ENCODE measurements at places on chromosomes 12 and 14.
A peak's percentile ranks its signal among the peaks of the same experiment; 100 is the strongest.

GRCh38 chr14:99260587-99261551 lies 11.1 kb downstream of the BCL11B start:
- peak; percentile 78 for DNase-seq

- DNase-seq = no peak
These were observed 7.0 kb downstream of the HNRNPA1 start for GRCh38 chr12:54287261-54288157.

DNA sequence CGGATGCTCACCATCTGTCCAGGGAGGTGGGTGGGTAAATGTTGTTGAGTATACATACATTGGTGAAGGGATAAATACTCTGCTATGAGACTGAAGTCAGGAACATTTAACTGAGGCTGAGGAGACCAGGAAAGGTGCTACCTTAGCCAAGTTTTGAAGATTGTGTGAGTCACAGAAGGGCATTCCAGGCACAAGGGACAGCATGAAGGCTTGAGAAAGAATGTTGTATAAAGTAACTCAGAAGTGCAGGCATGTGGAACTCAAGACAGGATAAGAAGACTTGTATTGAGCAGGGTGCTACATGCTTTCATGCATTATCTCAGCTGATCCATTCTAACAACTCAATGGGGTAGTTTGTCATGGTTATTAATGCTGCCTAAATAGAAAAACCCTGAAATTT lies 112.7 kb downstream of the IPO8 start:
- no peak for DNase-seq

- DNase-seq = no peak
These were observed 85.9 kb upstream of the FOXN3 start for GRCh38 chr14:89502966-89503365.

DNA sequence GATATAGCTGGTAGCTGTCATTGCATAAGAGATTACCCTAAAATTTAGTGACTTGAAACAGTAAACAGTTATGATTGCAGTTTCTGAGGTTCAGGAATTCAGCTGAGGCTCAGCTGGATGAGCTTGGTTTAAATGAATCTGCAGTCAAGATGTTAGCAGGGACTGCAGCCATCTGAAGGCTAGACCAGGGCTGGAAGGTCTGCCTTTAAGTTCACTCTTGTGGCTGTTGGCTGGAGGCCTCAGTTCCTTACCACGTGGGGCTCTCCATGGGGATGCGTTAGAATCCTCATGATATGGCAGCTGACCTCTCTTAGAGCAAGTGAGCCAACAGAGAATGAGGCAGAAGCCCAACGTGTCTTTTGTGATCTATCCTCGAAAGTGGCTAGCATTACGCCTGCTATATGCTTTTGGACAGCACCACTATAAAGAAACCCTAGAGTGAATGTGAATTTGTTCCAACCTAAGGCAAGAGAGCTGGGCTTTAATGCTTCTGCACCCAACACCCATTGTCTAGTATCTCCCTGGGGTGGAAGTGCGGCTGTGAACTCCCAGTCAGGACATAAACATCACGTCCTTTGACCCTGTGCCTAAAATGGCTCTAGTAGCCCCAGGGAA lies 26.0 kb downstream of the HSPB8 start:
- no peak for DNase-seq

DNA sequence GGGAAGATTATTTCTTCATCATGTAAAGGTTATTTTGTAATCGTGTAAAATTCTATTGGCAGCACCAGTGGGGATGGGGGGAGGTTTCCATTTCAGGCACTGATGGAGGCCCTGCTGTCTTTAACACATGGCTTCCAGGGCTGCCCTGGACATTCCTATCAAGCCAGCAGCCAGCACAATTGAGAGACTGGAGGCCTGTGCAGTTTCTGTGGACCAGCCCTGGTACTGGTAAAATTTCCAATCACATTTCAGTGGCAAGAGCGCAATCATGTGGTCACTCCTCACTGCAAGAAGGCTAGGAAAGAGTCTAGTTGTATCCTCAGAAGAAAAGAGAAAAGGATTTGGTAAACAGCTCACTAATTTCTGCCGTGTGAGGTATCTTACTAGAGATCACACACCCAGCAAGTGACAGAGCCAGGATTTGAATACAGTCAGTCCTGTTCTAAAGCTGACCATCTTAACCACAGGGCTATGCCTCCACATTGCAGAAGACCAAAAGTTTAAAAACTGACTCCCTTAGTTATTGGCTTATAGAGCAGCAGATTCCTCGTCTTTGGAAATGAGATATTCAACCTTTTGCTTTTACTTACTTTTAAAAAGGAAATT lies 179.4 kb upstream of the ARHGAP5 start:
- no peak for DNase-seq

GRCh38 chr12:100484183-100484886 lies 10.7 kb downstream of the NR1H4 start:
- DNase-seq = no peak

DNA sequence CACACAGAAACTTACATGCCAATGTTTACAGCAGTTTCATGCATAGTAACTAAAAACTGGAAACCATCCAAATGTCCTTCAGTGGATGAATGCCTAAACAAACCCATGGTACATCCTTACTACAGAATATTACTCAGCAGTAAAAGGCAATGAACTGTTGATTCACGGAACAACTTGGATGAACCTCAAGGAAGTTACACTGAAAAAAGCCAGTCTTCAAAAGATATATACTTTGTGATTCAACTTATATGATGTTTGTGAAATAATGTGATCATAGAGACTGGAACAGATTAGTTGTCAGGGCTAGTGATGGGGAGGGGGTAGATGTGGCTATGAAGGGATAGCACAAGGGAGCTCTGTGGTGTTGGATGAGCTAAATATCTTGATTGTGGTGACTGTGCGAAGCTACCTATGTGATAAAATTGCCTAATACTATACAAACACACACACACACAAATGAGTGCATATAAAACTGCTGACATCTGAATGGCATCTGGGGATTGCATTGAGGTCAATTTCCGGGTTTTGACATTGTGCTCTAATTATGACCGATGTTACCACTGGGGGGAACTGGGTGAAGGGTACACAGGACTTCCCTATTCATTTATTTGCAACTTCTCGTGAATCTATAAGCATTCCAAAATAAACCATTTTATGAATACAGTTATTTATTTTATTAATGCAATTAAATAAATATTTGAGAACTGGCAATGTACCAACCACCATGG lies 94.3 kb downstream of the RIN3 start:
- no peak for DNase-seq
